ENCODE measurements at places on chromosomes 5 and 9.

DNA sequence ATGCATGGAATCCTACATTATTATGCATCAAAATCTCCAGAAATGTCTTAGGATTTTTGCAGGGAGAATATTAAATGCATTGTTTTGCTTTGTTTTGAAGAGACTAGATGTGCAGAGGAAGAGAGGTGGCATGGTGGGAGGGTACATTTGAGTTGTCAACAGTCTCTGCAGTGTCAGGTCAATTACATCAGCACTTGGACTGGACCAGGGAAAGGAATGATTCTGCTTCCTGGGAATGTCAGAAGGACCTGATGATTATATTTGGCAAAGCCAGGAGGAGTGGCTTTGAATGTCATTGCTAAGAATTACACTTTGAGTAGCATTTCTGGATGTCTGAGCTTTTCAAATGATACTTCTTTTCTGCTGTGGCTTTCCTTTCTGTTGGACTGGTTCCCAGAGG, 17.5 kb upstream of the TMEFF1 start:
- DNase-seq, result no peak

- DNase-seq, result no peak
These were observed 83.7 kb upstream of the IRX4 start for GRCh38 chr5:1966461-1966860.

GRCh38 chr5:150146862-150147601, 8.6 kb downstream of the PDGFRB start:
- DNase-seq, result no peak

DNA sequence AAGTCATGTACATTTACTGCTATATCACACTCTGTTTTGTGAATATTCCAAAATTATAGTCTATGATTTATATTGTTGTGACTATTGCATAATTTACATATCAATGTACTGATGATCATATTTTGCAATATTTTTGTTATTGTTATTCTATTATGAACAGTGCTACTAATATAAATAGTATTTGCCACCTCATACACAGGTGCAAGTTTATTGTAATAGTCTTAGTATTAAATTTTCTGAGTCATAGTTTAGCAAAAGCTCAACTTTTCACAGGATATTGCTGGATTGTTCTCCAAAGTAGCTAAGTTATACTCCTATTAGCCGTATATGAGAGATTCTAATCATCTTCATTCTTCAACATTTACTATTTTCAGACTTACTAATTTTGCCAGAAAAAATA, 124.7 kb downstream of the TMC1 start:
- no peak for DNase-seq

DNA sequence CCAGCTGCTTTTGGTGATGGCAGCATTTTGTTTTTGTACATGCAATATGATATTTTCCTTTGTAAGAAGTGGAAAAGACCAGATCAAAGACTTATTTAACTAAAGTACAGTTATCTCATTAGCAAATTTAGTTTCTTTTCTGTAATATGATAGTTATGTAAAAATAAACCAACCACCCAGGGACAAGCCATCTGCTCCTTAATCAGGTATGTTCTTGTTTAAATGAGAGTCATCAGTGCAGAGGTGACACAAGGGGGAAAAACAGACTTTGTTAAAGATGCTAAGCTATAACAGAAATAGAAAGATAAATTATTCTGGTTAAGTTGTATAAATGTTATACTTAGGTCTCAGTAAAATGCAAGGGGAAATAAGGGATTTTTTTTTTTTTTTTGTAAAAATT, 805.7 kb upstream of the SEMA6A start:
- no peak for DNase-seq

- no peak for DNase-seq
These were observed 255.1 kb downstream of the MCTP1 start for GRCh38 chr5:95029569-95030366.

- no peak for DNase-seq
These were observed 729 bp upstream of the RORB start for GRCh38 chr9:74496406-74496805.
